Activated CD4-positive, alpha-beta T cell treated with anti-CD3 and anti-CD28 coated beads, Interleukin-10, Interleukin-2, amounts not matched to agents 100 ng/mL and 50 ng/mL, durations not matched to agents 16 hours and 8 hours (primary cell): ENCODE measurements at places on chromosomes 1 and 21.

DNA sequence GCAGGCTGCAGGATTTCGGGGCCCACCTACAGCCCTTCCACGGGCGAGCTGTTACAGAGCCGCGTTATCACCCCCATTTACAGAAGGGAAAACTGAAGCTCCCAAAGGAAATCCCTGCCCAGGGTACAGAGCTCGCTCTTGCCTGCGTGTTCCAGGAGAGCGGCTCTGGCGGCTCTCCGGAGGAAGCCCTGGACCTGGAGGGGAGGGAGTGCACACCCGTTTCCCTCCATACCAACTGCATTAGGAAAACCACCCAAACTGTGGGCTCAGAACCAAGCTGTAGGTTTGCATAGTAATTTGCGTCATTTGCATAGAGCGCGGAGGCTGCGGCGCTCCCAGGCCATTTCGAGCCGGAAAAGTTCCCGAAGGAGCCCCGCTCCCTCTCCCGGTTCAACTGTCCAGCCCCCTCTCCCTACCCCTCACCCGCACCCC, 24.7 kb upstream of the ADGRB2 start:
- DNase-seq: no peak

DNA sequence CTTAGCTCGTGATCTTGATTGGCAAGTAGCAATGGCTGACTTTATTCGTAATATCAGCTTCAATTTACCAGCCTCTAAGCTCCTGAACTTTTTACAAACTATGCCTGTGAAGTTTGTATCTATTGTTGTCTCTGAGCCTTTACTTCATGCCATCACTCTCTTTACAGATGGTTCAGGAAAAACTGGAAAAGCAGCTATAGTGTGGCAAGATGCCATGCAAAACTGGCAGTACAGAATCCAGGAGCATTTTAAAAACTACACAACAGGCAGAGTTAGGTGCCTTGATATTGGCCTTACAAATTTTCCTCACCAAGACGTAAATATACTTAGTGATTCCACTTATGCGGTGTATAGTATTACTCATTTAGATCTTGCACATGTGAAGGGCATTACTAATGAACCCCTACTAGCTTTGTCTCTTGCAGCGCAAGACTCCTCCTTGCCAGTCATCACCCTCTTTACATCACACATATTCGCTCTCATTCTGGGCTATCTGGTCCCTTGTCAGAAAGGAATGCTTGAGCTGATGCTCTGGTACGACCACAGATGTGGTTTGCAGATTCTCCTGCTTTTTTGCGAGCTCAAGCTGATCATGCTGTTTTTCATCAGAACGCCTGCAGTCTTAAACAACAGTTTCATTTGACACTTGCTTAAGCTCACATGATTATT, 36.3 kb downstream of the CLCA1 start:
- no peak for DNase-seq

DNA sequence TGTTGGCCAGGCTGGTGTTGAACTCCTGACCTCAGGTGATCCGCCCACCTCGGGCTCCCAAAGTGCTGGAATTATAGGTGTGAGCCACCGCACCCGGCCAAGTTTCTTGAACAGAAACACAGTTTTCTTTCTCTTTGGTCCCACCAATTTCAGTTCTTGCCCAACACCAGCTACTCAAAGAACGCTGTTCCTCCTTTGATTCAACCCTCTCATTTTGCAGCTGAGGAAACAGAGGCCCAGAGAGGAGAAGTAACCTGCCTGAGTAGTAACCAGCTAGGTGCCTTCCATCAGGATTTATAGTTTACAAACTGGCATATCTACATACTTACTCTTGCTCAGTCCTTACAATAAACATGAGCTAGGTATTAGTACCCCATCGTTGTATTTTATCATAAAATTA, 119.9 kb downstream of the SYF2 start:
- no peak for DNase-seq

- no peak for DNase-seq
These were observed 38.8 kb downstream of the DDR2 start for GRCh38 chr1:162670928-162671663.

GRCh38 chr1:15574741-15575140, 10.1 kb downstream of the AGMAT start:
- DNase-seq: no peak

DNA sequence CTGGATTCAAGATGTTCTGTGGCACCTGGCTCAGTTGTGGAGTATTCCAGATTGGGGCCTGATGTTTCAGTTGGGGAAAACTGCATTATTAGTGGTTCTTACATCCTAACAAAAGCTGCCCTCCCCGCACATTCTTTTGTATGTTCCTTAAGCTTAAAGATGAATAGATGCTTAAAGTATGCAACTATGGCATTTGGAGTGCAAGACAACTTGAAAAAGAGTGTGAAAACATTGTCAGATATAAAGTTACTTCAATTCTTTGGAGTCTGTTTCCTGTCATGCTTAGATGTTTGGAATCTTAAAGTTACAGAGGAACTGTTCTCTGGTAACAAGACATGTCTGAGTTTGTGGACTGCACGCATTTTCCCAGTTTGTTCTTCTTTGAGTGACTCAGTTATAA, 7.2 kb downstream of the FPGT start:
- no peak for DNase-seq
